ENCODE measurements at places on chromosomes 12 and 14.

DNA sequence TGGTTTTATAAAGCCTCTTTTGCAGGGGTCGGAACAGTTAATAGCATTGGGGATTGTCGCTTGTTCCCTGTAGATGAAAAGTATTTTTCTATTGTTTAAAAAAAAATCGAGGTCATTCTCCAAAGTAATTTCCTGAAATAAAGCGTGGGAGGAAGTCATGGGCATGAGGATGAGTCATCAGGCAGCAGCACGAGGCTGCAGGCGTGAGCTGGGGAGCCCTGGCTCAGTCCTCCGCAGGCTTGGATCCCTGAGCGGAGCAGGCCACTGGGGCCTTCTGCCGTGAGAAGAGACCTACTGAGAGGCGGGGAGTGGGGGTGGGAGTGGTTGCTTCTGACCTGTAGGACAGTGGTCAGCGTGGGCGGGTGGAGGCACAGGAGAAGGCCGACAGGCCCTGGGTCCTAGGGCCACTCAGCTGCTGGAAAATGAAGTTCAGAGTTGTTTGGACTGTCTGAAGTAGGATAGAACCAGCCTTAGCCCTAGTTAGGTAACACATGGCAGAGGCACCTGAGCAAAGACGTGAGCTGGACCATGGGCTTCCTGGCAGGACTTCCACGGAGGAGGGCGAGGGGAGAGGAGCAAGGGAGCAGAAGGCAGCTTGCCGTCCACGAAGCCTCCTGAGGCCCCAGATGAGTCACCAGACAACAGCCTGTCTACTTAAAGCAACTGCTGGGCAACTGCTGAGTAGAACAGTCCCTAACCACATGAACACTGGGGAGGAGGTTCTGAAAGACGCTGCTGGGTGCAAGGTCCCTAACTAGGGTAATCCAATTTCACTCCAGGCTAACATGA lies 21.1 kb upstream of the LGALS3 start:
- DNase-seq, result peak; percentile 96

GRCh38 chr14:60721326-60722106 lies 2.6 kb downstream of the SIX4 start:
- DNase-seq, result no peak

DNA sequence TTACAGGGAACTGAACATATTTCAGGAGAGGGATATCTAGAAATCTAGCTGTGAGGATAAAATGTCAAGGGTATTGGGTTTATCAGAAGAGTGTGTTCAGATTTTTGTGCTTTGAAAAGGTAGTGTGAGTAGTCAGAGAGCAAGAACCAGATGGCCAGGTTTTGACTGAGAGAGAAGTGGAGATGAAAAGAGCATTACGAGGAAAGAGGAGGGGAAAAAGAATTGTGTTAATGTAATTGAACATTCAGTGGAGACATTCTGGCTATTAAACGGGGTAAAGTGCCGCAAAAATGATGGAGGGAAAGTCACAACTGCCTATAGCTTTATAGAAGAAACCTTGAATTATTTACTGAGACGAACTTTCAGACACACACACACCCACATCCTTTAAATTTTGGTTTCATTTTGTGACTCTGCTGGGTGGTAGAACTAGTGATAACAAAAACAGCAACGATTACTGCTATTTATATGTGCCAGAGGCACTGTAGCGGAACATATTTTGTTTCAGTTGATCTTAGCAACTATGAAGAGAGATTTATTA lies 213.6 kb downstream of the ERC1 start:
- DNase-seq, result no peak

GRCh38 chr14:20412411-20412810 lies 890 bp downstream of the TEP1 start:
- no peak for DNase-seq

DNA sequence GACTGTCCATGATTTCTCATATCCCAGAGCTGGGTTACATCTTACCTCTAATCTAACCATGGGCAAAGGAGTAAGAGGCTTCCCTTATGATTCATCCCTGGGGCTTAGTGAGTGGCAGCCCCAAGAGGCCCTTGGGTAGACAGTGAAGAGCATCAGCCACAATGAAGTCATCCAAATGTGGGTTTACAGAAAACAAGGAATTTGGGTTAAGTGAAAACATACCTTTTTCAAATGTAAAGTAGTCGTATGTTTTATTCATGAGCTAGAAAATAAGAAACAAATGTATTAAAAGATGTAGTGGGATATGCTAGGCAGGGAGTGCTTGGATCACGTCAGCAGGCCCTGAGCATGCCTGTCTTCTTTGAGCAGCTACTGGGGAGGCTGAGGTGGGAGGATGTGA lies 54.0 kb upstream of the ELK3 start:
- DNase-seq, result peak; percentile 56

DNA sequence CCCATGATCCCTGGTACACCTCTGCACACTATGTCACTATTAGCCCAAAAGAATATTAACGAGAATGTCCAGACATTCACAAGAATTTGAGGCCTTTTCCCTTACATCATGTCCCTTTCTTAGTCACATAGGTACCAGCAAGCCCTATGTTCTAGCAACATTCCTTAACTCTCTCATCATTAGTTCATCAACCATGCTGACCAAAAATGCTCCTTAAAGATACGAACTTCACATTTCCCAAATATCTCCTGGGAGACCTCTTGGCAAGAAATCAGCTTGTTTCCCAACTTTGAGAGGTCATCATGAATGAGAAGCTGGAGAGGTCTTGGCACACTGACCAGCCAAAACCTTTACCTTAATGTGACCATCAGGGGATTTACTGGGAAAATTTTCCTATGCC lies 4.6 kb downstream of the SALL2 start:
- DNase-seq, result no peak

DNA sequence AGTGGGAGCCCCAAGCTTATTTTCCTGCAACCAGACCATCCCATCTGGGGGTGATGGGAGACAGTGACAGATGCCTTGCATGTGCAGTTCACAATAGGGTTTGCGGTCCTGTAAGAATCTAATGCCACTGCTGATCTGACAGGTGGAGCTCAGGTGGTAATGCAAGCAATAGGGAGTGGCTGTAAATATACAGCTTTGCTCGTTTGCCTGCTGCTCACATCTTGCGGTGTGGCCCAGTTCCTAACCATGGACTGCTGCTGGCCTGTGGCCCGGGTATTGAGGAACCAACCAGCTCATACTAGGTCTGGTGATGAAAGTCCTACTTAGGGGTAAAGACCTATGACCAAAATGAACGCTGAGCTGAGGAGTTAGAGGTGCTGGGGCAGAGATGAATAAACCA lies 36.1 kb upstream of the CCDC88C start:
- DNase-seq, result no peak

- DNase-seq, result no peak
Observed at GRCh38 chr12:123886258-123886657, 86.4 kb downstream of the CCDC92 start.

- DNase-seq, result no peak
Observed at GRCh38 chr12:29759950-29760349, 23.8 kb downstream of the TMTC1 start.

- no peak for DNase-seq
Observed at GRCh38 chr12:113285679-113286610, 49.0 kb downstream of the SLC8B1 start.

DNA sequence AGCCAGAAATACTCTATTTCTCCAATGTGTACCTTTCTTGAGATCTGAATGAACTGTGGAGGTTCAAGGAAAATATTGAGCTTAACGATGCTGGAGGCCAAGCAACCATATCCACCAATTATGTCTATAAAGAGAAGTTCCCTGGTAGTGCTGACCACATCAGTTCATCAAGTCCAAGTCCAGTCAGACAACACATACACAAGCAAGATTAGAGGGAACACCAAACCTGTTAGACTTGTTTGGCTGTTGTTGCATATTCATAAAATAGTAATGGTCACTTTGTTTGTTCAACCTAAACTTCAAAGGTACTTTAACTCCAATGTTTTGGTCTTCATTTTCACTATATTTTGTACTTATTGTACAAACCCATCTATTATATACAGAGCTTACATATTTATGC lies 81.6 kb downstream of the LMO3 start:
- no peak for DNase-seq

DNA sequence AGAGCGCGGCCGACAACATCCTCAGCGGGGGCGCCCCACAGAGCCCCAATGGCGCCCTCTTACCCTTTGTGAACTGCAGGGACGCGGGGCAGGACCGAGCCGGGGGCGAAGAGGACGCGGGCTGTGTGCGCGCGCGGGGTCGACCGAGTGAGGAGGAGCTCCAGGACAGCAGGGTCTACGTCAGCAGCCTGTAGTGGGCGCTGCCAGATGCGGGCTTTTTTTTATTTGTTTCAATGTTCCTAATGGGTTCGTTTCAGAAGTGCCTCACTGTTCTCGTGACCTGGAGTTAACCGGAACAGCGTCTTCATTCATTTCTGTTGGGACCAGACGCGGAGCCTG lies 103.8 kb upstream of the FKBP4 start:
- no peak for DNase-seq

DNA sequence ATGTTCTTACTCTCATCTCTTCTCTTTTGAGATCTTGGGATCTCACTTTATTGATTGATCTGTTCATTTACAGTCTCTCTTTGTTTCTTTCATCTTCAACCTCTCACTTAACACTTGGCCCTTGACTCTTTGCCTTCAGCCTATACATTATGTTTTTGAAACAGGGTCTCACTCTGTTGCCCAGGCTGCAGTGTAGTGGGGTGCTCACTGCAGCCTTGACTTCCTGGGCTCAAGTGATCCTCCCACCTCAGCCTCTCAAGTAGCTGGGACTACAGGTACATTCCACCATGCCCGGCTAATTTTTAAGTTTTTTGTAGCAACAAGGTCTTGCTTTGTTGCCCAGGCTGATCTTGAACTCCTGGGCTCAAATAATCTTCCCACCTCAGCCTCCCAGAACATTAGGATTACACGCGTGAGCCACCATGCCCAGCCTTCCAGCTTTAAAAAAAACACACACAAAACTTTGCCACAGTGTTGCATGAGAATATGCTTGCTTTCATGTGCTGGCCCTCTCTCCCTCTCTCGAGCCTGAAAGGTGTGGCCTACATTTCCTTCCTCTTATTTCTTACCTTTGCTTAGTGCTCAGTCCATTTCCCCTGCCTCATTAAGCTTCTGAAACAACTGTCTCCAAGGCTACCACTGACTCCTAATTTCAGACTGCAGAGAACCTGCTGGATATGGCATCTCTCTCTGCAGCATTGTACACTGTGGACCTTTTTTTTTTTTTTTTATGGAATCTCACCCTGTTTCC lies 9.9 kb downstream of the DIP2B start:
- no peak for DNase-seq

DNA sequence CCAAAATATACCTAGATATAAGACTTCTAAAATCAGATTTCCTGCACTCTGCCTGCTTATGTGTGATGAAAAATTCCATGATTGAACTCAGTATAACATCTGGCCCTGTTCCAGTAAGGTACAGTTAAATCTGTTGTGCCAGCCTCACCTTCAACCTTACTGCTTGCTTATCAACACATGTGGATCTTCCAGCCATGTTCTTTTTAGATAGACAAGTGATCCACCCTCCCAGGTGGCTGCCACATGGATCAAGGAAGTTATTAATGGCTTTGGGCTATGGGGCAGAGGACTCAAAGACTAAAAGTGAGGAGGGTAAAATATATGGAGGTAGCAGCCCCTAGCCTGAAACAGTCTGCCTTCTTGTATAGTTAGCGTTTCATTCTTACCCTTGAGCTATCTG lies 25.3 kb upstream of the MAGOHB start:
- no peak for DNase-seq

GRCh38 chr12:6426882-6427671 lies 17.7 kb upstream of the CD27 start:
- no peak for DNase-seq

GRCh38 chr14:100601064-100601463 lies 13.8 kb upstream of the BEGAIN start:
- no peak for DNase-seq

GRCh38 chr14:51860825-51861499 lies 550 bp downstream of the GNG2 start:
- no peak for DNase-seq

DNA sequence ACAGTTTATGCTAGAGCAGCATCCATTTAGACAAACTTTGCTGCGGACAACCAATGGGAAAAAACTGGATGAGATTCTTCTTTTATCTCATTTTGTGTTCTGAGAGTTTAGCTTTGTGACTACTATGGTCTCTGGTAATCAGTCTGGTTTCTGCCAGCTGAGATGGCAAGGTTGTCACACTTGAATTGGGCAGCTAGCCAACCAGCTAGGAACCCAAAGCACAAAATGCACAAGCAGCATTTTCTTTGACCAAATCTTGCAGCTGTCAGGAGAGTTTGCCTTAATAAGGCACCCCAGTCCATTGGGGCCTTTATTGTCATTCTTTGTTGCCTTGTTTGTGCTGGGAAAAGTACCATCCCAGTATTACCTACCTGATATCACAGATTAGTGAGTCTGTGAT lies 34.0 kb upstream of the ETV6 start:
- no peak for DNase-seq

DNA sequence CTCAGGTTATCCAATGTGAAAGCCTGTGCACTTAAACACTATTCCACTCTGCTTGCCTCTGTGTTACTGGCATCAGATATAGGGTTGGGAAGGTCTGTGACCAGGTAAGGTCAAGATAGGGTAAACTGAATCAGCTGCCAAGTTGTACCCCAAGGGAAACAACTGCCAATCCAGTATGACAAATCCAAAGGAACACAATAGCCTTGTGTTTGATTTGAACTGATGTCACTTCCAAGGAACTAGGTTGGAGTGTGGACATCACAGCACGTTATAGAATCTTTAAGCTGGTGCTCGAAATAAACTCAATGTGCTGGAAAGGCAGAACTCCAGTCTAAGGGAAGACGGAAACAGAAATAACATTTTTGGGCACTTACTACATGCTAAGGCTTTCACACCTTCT lies 223.4 kb upstream of the BTG1 start:
- no peak for DNase-seq

GRCh38 chr14:28763751-28764256 lies 2.8 kb upstream of the FOXG1 start:
- DNase-seq, result no peak

- DNase-seq, result no peak
Observed at GRCh38 chr12:128977441-128977840, 124.2 kb downstream of the GLT1D1 start.

DNA sequence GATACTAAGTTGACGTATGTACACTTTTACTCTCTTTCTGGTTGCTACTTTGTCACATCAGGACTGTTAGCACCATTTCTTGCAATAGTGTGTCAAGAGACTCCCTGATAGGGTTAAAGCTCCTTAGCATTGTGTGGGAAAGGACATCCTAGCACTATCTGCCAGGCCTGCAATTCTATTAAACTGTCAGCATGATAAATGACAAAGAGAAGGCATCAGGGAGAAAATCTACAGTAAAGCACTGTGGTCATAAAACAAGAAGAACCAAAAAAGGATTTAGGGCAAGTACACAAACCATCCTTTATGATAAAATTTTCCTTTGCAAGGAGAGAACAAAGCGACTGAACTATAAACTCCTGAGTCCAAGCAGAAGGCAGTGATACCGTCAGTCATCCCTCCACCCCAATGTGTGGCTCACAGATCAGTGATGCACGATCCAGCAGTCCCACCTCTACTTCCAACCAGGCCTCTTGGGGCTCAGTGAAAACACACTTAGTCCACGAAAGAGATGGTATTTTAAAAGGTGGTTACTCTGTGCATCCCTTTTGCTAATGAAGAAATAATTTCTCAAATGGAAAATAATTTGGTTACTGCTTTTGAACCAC lies 31.4 kb upstream of the SLC35F4 start:
- DNase-seq, result no peak

- DNase-seq, result no peak
Observed at GRCh38 chr12:49825360-49825970, 2.7 kb downstream of the NCKAP5L start.

Measured in fibroblast of the conjunctiva (primary cell).